Stimulated activated CD4-positive, alpha-beta T cell treated with anti-CD3 and anti-CD28 coated beads, TNF-alpha, amount 100 ng/mL, for 1 hour (primary cell): ENCODE measurements at places on chromosomes 2 and 18.

- no peak for DNase-seq
Measured at GRCh38 chr2:24515335-24515734, 24.3 kb downstream of the NCOA1 start.

- no peak for DNase-seq
Measured at GRCh38 chr2:8364668-8365067, 317.2 kb upstream of the ID2 start.

GRCh38 chr2:228545041-228545747 lies 363.7 kb upstream of the SPHKAP start:
- no peak for DNase-seq

DNA sequence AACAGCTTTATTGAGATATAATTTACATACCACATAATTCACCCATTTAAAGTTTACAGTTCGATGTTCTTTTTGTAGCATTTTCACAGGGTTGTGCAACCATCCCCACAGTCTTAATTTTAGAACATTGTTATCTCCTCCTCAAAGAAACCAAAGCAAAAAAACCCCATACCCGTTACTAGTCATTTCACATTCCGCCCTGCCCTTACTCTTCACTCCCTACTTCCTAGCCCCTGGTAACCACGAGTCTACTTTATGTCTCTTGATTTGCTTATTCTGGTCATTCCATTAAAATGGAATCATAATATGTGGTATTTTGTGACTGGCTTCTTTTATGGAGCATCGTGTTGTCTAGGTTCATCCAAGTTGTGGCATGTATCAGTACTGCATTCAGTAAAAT lies 137.7 kb downstream of the TANC1 start:
- no peak for DNase-seq

- DNase-seq: no peak
Measured at GRCh38 chr2:52082646-52083045, 1050.7 kb upstream of the NRXN1 start.

- DNase-seq: no peak
Measured at GRCh38 chr2:66872081-66872985, 437.4 kb downstream of the MEIS1 start.

- DNase-seq: no peak
Measured at GRCh38 chr2:137287913-137288639, 522.7 kb downstream of the THSD7B start.

GRCh38 chr2:187689372-187689771 lies 135.1 kb upstream of the TFPI start:
- DNase-seq: no peak

GRCh38 chr2:25380586-25381375 lies 39.1 kb upstream of the DNMT3A start:
- no peak for DNase-seq

DNA sequence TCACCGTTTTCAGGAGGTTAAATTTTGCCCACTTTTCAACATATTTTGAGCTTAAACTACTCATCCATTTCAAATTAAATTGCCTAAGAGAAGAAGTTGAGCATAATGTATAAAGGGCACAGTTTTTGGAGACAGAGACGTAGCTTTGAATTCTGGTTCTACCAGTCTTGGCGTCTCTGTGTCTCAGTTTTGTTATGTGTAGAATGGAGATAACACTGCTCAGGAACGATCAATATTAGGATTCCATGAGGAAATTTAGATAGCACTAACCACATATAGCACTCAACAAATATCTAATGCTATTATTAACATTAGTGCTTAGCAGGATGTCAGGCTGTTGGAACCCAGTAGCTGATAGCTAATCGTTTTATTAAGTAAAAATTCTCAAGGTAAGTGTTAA lies 40.4 kb upstream of the GATA6 start:
- no peak for DNase-seq

DNA sequence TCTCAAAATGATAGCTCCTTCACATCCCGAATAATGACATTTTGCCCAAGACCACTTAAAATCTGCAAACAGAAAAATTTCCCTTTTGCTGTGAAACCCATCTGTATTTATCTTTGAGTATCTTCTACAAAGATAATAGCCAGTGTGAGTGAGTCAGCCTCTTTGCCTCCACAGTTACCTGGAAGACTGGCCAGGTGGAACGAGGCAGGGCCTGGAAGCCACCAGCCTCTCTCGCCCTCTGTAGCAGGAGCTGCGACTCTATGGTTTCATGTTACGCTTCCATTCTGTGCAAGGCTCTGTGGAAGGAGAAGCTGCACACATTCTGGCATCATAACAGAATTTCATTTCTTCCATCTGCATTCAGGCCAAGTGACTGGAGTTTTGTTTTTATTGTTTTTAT lies 9.5 kb downstream of the ELP2 start:
- DNase-seq: no peak

GRCh38 chr2:192288295-192288694 lies 93.6 kb upstream of the TMEFF2 start:
- no peak for DNase-seq

- no peak for DNase-seq
Measured at GRCh38 chr2:100038011-100038410, 104.4 kb downstream of the AFF3 start.

DNA sequence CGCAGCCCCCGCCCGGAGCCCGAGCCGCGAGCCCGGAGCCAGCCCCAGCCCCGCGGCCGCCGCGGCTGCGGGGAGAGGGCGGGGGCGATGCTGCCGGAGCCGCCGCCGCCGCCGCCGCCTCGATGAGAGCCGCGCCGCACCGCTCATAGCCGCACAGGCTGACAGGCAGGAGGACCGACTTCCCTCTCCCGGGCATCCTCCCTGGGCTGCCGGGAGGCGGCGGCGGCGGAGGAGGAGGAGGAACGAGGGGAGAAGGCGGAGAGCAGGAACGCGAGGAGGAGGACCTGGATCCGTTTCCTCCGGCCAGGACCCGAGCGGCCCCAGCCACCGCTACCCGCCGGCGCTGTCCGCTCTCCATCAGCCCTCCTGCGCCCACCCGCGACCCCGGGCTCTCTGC lies 370 bp downstream of the KLHL29 start:
- peak; percentile 7 for DNase-seq

DNA sequence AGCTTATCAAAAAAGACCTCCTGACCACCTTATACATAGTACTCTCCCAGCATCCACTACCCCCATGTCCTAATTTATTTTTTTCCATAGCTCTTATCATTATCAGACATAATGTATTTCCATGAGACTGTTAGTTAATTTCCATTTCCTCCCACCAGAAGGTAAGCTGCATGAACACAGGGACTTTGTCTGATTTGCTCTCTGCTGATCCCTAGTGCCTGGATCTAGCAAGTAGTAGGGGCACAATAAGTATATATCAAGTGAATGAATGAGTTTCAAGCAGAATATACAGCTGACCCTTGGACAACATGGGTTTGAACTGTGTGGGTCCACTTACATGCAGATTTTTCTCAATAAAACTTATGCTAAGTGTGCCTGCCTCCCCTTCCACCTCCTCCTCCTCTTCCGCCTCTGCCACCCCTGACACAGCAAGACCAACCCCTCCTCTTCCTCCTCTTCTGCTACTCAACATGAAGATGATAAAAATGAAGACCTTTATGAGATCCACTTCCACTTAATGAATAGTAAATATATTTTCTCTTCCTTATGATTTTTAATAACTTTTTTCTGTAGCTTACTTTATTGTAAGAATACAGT lies 53.8 kb downstream of the CTAGE1 start:
- no peak for DNase-seq

DNA sequence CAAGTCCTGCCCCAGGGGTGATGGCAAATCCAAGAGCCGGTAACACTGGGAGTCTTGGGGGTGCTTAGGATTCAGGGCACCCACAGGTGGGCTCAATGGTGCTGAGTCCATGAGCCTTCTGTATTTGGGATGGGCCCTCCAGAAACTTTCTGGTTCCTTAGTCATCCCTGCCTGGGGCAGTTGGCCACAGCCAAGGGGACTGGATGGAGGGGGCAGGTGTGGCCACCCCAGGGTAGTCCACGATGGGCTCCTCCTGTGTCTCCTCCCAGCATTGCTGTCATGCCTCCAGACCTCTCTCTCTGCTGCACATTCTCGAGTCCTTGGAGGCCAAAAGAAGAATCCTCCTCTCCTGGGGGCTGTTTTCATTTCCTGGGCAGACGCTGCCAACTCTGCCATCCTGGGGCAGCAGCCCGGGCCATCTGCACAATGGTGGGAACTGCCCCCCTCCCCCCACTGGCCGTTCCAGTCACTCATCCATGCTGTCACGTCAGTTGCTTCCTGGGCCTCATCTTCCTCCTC lies 158.0 kb upstream of the TWIST2 start:
- no peak for DNase-seq

GRCh38 chr2:195312662-195313061 lies 344.4 kb upstream of the SLC39A10 start:
- DNase-seq: no peak

DNA sequence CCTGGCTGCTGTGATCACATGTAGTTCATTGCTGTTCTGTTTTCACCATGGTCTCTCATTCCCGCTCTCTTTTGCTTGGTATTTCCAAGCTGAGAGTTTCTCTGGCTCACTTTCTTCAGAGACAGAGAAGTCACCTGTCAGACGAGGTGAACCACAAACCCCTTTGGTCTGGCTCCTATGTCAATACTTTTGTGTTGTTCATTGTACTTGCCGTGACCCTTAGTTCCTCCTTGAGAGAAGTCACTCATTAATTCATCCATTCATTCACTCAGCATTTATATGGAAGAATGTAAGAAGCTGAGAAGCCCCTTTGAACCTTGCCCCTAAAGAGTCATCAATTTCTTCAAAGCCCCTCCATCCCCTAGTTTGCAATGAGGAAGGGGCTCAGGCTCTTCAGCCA lies 15.2 kb downstream of the MCFD2 start:
- DNase-seq: no peak

- no peak for DNase-seq
Measured at GRCh38 chr2:221552291-221552690, 19.8 kb downstream of the EPHA4 start.

GRCh38 chr2:62474176-62474575 lies 31.8 kb downstream of the TMEM17 start:
- DNase-seq: no peak

DNA sequence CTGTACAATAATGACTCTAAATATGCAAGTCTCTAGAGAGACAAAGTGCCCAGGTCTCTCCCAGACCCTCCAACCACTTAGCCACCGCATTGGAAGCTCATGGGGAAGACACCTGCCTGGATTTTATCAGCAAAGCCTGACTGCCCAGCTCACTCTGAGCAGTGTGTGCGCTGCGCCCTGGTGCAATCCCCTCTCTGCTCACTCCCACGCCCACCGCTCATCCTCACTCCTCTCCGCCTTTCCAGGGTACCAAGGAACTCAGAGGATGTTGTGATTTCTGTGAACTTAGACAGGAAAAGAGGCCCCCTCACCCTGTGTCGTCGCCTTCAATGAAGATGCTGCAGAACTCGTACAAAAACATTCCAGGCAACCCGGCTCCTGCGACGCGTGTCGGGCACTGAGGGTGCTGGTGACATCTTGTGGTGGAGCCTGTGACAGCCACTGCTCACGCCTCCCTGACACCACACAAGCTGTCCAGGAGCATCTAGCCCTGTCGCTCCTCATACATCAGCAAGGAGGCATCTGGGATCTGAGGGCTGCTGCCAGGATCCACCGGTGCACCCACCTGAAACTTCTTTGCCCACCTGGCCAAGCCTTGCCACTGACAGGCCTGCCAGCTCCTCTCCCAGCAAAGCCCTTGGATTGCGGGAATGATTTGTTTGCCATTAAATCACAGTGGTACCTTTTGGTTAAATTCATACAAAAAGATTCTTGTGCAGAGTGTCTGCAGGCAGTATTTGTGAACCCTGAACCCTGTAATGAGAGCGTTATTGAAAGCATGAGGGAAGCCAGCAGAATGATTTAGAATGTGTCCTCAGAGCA lies 220.4 kb downstream of the ZNF516 start:
- DNase-seq: no peak

DNA sequence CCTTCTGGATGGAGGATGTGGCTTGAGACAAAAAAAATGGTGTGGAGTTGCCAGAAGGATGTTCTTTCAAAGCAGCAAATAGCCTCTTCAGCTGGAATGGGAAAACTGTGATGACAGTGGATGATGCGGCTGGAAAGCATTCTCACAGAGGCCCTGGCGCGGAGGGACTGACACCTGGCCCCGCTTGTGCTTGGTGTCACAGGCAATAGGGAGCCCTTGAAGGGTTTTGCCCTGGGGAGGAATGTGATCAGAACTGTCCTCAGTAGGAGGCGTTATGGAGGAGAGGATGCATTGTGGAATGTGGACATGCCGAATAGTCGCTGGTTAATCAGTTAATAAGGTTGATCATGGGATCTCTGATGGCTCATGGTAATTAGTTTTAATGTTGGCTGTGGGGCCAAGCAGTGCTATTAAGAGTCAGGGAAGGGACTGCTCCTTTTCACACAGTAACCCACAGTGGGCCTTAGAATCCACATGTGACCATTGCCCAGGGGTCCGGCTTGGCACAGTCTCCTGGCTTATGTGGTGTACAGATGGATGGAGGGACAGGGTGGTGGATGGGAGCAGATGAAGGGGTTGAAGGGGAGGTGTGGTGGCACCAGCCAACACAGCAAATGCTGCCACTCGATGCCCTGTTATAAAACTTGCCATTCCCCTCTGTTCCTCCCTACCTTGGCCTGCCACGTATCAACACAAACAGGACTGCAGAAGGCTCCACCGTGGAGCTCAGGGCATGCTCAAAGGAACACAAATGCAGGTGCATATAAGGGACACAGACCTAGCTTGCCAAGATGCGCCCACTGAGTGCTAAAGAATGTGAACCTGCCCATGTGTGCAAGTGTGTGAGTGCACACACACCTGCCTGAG lies 71.7 kb downstream of the CIB4 start:
- DNase-seq: no peak

DNA sequence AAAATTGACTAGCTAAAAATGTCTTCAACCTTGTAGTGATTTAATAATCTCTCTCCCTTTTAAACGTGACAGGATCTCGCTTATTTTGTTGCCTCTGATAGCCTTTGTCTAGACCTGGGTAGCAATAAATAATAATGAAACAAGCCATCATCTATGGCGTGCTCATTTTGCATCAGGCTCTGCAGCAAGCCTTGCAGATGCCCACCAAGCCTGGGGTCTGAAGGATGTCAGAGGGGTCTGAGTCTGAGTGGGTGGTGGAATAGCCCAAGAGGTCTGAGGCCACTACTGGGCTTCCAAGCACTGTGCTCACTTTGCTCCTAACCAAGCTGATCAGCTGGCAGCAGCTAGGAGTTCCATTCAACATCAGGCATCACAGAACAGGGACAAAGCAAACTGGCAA lies 109.4 kb downstream of the GYPC start:
- DNase-seq: no peak

GRCh38 chr2:134671513-134671912 lies 47.3 kb downstream of the TMEM163 start:
- no peak for DNase-seq

- no peak for DNase-seq
Measured at GRCh38 chr2:176172007-176172894, 15.1 kb downstream of the HOXD3 start.

DNA sequence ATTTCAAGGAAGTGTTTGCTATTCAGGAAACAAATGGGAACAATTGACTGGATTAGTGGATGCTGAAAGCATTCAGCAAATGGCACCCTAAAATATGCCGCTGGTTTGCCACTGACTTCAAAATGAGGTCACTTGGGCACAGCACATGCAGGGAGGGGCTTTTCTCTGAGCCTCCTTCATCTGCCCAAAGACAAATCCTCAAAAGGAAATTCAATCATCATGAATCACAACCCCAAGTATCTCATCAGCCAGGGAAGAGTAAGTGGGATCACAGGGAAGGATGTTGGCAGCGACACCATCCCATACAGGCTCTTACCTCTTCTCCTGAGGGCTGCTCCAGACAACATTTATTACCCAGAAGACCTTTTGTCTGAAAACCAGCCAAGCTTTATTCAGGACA lies 14.4 kb upstream of the SP140L start:
- DNase-seq: no peak
